ENCODE measurements at places on chromosomes 7 and 10. TPM values are rescaled to one million over a fixed set of nuclear protein-coding genes. Genes with fewer than 3 reads are reported as not detected.

ASB4 gene
- total RNA-seq = 0.15 TPM

ATOH7 gene
- 0.17 TPM for total RNA-seq

LBX1 gene
- not detected for total RNA-seq

DNA sequence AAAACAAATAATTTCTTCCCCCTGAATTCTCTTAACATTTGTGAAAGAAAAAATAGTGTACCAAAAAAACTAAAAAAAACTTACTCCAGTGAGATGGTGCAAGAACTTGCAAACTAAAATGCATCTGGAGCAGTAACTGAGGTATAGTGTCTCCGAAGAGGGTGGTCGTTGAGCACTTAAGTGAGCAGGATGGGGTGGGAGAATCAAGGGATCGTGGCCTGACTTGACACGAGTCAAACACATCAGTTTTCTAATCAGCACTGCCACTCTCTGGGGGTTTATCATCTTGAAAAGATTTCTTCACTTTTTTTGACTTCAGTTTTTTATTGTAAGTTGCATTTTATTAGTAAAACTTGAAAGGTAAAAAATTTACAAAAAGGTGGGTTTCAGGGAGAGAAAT is 2.5 kb downstream of the ZNF273 start:
- H3K36me3 ChIP-seq = no peaks in the 10 kb centered on the region
- H3K4me3 ChIP-seq = no peak overlapping the region
- H3K27ac ChIP-seq = no peak overlapping the region
- DNase-seq = no peak

DNA sequence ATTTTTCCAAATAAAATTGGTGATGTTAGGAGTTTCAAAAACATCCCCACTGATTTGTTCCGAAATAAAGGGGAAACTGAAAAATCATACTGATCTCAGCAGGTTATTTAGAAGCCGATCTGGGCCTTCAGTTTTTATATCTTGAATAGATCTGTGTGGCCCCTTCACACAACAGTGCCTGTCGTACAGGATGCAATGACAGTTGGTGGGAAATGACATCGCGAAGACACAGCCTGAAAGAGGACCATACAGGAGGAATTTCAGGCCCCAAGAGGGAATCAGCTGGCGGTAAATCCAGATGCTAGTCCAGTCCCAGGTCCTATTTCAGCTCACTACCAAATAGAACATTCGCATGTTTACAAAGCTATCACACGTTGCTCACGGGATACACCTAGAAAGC is 3.0 kb downstream of the H2BK1 start:
- no peaks in the 10 kb centered on the region for H3K4me1 ChIP-seq
- H3K4me3 ChIP-seq = no peak overlapping the region
- H3K27me3 ChIP-seq = no peaks in the 10 kb centered on the region
- no peak for DNase-seq
- no peaks in the 10 kb centered on the region for H3K36me3 ChIP-seq

DNA sequence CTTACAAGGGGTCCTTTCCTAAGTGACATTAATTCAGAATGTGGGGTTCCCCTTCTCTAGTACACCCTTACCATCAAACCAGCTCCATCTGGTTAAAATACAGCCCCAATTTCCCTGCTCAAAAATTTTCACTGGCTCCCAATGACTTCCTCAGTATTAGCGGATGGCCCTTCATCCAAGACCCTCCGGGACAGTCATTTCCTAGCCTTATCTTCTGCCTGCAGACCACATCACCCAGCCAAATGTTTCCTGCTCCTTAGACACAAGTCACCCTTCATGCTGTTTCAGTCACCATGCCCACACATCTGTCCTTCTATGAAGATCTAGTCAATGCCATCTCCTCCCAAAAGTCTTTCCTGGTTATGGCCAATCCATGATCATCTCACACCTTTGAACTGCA is 45.2 kb downstream of the PARD3 start:
- no peak overlapping the region for H3K27ac ChIP-seq
- H3K27me3 ChIP-seq = no peaks in the 10 kb centered on the region
- no peak for DNase-seq

All from colonic mucosa (tissue), 4 donors.